ENCODE measurements at places on chromosomes 11 and 22. TPM values are rescaled to one million over a fixed set of nuclear protein-coding genes. Genes with fewer than 3 reads are reported as not detected.

E2F8 gene
- total RNA-seq, result 44.4 TPM

NXPE1 gene
- not detected for total RNA-seq

MRPL40 gene
- total RNA-seq, result 29.5 TPM

- no peak for DNase-seq
Observed at GRCh38 chr11:104531894-104532293, 366.4 kb downstream of the CASP12 start.

DNA sequence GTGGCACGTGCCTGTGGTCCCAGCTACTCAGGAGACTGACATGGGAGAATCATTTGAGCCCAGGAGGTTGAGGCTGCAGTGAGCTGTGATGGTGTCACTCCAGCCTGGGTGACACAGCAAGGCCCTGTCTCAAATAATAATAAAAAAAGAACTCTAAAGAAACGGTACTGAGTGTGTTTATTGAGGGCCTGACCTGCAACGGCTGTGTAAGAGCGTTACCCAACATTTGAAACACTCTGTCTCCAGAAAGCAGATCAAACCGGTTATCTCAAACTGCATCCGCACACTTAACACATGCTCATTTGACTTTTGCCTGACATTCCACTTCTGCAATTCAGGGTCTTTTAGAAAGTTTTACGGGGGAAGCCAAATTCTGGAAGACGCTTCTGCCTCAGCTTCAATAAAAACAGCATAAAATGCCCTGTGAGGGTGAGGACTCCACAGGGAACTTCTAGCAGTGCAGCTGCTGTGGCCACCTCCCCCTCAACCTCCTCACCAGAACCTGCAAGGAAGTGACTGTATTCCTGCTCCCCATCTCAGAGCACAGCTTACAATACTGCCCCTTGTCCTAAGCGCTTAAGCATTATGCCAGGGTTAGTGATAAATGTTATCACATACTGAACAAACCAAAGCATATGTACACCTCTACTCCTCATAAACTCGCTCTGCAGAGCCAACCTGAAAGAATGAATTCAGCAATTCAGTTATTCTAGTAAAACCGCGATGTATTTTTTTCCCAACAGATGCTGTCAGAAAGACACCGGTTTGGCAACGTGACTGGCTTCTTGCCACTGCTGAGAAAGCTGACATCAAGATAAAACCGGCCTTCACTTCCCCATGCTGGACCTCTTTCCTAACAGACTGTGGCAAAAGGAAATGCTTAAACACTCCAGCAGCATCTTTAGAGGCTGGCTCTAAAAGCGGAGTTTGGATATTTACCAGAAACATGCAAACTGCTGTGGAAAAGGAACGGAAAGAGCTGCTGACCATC is 52.2 kb downstream of the PRDM10 start:
- DNase-seq, result no peak

- DNase-seq, result no peak
Observed at GRCh38 chr11:105491394-105491793, 118.5 kb upstream of the GRIA4 start.

SORL1 gene
- 107 TPM for total RNA-seq

DNA sequence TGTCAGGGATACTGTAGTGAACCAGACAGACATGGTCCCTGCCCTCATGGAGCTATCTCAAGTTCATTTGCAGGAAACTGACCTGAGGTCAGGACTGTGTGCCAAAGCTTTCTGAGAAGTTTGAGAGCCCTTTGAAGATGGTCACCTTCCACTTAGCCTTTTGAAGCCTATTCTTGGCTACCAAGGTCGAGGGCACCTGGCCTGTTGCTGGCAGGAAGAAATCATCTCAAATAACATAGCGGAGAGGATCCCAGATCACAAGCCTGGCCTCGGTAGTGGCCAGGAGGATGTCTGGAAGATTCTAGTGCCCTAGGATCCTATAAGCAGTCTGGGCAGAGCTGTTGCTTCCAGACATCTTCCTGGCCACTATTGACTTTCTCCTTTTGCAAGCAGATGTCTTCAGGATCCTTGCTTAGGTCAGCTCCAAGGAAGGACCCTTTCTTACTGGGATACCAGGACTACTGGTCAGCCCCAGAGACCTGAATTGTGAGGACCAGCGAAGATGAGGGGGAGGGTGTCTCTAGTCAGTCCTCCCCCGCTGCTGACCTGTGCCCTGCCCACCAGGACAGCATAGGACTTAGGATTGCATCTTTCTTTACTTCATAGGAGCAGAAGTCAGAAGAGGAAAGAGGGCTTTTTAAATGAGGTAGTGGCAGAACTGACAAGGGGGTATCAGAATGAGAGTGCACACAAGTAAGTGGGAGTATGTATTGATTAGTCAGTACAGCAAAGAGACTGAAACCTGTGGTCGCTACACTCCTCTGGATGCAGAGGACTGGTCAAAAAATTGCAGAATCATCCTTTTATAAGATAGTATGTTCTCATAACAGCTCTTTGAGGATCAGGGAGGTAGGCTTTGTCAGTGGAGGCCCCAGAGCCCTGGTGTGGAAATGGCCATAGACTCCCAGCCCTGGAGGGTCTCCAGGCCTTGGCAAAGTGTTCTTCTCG is 94.8 kb downstream of the TEAD1 start:
- no peak for DNase-seq

JHY gene
- 1.5 TPM for total RNA-seq

IGLL1 gene
- not detected for total RNA-seq

TST gene
- total RNA-seq, result 8.3 TPM

GRCh38 chr11:117820071-117820470 is 4.5 kb downstream of the FXYD2 start:
- no peak for DNase-seq

- DNase-seq, result no peak
Observed at GRCh38 chr22:36455571-36456463, 25.6 kb downstream of the TXN2 start.

GRCh38 chr11:57460022-57460757 is at the start of gene RTN4RL2:
TSS of gene RTN4RL2 (plus strand) at chr11:57460528. CDS start at chr11:57460866, 338 bp downstream.
- DNase-seq, result peak; percentile 65

HBB gene
- total RNA-seq, result not detected

CXCR5 gene
- 0.08 TPM for total RNA-seq

Data from activated CD8-positive, alpha-beta T cell treated with anti-CD3 and anti-CD28 coated beads, Interleukin-2, amount 10 ng/mL, durations not matched to agents 7 days and 5 days (primary cell).